ENCODE measurements at places on chromosomes 6 and 20.

GRCh38 chr6:130776287-130776925, 50.8 kb upstream of the SMLR1 start:
- DNase-seq, result no peak

DNA sequence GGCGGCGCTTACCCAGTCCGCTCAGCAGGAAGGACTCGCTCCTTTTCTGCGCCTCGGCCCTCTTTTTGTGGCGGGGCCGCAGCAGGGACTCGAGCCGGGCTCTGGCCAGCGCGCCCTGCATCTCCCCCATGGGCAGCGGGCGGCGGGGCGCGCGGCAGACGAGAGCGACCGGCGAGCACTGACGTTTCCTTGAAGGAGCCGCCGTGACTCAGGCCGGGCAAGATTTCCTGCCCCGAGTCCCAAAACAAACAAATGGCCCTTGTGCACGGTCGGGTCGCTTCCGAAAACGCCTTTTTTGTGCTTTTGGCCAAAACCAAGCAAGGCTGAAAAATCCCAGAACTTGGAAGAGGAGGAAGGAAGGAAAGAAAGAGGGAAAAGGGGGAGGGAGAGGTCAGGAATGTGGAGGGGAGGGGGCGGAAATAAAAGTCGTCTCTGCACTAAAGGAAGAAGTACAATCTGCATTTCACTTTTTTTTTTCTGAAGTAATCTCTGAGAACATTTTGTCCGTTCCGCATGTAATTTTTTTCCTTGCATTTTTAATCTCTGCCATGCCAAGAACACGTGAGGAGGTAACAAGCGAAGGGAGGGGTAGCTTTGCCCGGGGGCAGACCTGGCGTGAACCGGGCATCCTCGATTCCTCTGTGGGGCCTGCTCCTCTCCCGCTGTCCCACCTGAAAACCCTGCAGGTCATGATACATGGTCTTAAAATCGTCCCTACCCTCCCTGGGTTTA, 123.3 kb upstream of the SLC2A12 start:
- no peak for DNase-seq

GRCh38 chr6:40792183-40792582, 205.0 kb upstream of the LRFN2 start:
- no peak for DNase-seq

DNA sequence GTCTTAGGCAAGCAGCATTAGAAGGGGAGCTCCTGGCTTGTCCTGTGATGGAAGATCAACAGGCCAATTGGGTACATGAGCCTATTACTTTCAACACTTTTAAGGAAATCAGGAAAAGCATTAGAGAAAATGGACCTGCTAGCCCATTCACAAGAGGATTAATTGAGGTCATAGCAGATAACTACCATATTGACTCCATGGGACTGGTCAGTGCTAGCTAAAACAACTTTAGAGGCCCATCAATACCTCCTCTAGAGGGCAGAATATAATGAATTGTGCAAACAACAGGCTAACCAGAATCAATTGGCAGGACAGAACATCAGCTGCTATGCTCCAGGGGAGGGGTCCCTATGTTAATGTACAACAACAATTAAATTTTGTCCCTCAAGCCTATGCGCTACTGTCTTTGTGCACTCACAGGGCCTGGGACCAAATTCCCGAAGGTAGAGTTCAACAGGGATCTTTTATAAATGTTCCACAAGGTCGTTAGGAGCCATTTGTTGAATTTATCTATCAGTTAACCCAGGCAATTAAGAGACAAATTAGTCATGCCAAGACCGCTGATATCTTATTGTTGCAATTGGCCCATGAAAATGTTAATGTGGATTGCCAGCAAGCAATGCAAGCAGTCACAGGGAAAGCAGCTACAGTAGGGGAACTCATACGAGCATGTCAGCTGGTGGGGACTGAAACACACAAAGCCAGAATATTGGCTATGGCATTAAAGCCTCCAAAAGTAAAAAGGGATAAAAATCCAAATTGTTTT, 106.6 kb upstream of the BTN3A2 start:
- DNase-seq, result no peak

- DNase-seq, result no peak
These were observed 381.7 kb upstream of the POU3F2 start for GRCh38 chr6:98452685-98453084.

DNA sequence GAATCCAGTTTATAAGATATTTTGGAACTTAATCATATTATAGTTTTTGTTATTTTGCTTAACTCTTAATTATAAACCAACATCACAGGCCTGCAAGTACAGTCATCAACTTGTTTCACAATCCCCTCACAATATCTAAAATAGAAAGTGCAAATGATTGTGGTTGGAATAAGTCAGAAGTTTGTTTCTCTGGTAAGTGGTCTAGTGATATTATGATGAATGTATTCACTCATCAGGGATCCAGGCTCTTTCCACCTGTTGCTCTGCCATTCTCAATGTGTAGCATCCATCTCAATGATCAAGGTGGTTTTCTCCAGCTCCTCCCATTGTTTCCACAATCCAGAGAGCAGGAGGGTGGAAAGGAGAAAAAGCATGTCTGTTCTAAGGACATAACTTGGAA, 54.2 kb downstream of the OPN5 start:
- DNase-seq, result no peak

GRCh38 chr20:59661621-59662020, 57.3 kb downstream of the PHACTR3 start:
- no peak for DNase-seq

DNA sequence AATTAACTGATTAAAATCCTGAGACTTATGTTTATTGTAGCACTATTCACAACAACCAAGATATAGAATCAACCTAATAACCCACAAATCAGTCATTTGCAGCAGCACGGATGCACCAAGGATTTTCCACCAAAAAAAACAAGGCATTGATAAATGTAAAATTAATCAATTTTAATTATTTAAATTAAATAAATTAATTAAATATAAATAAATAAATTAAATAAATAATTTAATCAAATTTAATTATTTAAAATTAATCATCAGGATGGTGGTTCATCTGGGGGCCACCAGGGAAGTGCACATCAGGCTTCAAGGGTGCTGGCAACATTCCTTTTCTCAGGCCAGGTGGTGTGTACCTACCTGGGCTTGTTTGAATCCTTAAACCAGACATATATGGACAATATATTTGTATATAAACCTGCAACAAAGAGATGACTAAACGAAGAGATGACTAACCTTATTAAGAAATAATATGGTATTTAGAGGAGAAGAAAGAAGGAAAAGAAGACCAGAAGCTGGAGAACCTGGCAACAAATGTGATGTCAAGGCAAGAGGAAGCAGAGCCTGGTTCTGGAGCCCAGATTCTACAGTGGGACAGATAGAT, 89.2 kb downstream of the CD164 start:
- DNase-seq, result no peak

DNA sequence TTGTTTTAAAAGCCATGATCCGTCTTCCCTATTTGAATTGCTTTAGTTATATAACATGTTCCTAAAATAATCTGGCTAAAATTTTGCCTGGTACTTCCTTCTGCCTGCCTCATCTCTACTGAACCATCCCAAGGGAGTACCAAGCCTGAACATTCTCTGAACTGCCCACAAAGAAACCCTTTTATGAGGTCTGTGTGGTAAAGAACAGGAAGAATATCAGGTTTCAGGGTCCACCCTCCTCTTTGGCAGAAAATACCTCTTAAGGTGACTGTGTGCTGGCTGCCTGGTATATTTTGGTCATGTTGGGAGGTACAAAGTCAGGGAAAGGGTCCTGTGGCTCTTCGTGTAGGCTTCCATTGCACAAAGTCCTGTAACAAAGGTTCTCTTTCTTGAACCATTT, 574.1 kb upstream of the CHD6 start:
- no peak for DNase-seq

- DNase-seq, result no peak
These were observed 27.1 kb downstream of the C20orf173 start for GRCh38 chr20:35502352-35502751.

DNA sequence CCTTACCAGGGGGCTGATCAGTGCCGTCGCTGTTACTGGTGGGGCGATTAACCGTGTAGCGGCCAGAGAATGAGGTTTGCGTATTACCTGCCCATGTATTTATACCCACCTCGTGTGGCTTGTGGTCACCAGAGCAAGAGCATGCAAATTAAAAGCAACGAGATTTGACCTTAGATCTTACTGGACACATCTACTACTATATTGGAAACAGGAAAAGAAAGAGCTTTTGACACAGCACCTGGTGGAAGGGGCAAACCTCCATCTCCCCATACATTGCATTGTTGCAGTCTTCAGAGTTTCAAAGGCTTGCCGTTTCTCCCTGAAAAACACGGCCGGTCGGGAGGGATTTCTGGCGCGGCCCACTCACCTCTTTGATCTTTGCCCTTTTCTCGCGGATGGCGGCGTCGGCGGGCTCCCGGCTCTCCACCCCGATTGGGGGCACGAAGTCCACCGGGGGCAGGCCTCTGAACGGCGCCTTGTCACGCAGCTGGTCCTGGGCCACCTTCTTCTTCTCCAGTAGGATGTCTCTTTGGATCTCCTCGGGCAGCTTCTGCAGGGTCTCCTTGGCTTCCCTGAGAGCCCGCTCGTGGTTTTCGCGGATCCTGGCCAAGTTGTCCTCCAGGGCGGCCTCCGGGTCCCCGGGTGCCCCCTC, 1.3 kb downstream of the MAN1A1 start:
- DNase-seq, result no peak

DNA sequence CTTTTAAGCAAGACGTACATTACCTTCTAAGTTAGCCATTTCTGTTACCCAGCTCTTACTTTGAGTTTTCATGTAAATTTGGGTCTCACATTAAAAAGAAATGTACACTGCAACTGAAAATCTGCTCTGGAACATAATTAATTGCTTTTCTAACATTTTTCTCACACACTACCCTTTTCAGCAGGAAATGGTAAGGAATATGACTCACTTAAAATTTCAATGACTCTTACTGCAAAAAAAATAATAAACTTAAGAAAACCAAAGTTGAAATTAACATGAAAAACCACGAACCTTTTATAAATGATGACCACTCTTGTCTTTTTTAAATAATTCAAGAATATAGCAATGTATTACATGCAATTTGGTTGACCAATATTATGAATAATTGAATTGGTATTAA, 1.3 kb downstream of the CGA start:
- DNase-seq, result no peak

DNA sequence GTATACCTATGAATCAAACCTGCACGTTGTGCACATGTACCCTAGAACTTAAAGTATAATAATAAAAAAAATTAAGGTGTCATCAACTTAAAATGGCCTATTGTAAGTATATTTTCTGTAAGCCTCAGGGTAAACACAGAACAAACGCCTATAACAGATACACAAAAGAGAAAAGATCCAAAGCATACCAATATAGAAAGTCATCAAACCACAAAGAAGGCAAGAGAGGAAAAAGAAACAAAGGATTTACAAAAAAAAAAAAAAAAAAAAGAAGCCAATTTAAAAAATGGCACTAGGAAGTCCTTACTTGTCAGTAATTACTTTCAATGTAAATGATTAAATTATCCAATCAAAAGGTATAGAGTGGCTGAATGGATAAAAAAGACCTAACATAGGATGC, 24.6 kb upstream of the ASF1A start:
- no peak for DNase-seq

GRCh38 chr20:64064145-64064698, 1.2 kb downstream of the TCEA2 start:
- DNase-seq, result no peak

GRCh38 chr20:47319517-47320252, 36.8 kb downstream of the ZMYND8 start:
- DNase-seq, result peak; percentile 86

DNA sequence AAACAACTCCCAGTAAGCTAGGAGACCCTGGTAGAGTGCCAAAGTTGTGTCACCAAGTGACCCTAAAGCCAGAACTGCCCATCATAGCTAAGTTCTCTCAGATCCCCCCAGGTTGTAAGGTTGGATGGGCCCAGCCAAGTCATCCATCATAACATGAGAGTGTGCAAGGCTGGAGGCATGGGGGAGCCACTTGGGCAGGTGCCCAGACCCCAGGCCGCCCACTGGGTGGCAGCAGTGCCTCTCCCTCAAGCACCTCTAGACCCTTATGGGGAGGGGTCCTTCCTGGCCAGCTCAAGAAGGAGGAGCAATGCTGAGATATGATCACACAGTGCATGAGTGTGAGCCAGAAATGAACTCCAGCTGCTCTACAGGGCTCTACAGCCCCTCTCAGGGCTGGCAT, 154.5 kb downstream of the MYLK4 start:
- DNase-seq, result no peak

- no peak for DNase-seq
These were observed 19.5 kb downstream of the KCNQ2 start for GRCh38 chr20:63452821-63453523.

GRCh38 chr6:158703111-158703836, 53.4 kb downstream of the SYTL3 start:
- no peak for DNase-seq

- no peak for DNase-seq
These were observed 61.3 kb upstream of the MYLIP start for GRCh38 chr6:16067568-16067967.

DNA sequence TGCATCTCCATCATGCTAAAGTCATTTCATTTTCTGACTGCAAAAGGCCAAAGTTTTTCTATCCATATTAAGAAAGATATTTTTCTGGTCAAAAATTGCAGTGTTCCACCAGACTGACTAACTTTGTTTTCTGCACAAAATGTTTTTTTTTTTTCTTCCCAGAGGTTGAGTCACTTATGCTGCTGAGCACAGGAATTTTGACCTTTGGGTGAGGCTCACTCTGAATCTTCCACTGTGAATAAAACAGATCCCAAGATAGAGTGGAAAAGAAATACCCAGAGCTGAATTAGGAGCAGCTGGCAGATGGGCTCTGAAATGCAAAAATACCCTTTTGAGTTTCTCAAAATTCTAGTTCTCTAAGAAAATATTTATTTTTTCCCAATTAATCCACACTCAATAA, 996.8 kb downstream of the KIF16B start:
- DNase-seq, result no peak

DNA sequence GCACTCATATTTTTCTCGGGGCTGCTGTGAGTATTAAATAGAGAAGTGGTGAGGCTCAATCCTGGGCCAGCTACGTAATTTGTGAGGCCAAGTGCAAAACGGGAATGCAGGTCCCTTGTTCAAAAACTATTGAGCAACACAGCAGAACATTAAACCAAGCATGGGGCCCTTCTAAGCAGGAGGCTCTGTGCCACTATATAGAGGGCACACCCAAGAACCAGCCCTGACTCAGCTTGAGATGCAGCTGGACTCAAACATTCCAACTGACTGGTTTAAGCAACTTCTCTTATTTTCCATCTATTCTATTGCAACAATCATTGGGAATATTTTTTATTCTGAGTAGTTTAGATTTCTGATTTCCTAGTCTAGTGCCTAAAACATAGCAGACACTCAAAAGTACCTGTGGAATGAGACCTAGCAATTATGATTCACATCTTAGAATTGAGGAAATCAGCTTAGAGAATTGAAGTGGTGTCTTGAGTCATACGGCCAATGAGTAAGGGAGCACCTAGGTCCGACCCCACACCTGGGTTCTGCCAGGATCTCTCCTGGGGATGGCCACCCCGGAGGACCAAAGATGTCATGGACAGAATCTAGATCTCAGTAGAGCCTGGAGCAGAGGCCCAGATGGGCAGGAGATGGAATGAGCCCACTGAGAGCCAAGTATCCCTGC, 1.3 kb downstream of the SIRPB2 start:
- DNase-seq, result no peak

Data from renal pelvis (tissue), 12 donors.